Stimulated activated CD4-positive, alpha-beta T cell treated with anti-CD3 and anti-CD28 coated beads, TNF-alpha, amount 100 ng/mL, for 1 hour (primary cell): ENCODE measurements at places on chromosomes 12 and 14.

- DNase-seq: no peak
Measured at GRCh38 chr12:26097046-26097878, 27.6 kb downstream of the BHLHE41 start.

GRCh38 chr14:89787525-89787924 lies 167.0 kb downstream of the EFCAB11 start:
- DNase-seq: no peak

DNA sequence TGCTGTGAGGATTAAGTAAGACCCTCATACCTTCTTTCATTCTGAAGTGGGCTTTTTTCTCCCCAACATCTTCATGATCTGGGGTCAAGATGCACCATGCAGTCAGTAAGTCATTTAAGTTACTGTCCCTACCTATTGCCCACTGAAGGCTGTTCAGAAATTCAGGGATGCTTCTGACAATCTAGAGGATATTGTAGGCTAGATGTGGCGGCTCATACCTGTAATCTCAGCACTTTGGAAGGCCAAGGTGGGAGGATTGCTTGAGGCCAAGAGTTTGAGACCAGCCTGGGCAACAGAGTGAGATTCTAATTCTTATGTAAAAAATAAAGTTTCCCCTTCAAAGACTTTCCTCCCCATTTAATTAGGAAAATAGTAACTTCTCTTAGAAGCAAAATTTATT lies 28.7 kb downstream of the PHETA1 start:
- no peak for DNase-seq

DNA sequence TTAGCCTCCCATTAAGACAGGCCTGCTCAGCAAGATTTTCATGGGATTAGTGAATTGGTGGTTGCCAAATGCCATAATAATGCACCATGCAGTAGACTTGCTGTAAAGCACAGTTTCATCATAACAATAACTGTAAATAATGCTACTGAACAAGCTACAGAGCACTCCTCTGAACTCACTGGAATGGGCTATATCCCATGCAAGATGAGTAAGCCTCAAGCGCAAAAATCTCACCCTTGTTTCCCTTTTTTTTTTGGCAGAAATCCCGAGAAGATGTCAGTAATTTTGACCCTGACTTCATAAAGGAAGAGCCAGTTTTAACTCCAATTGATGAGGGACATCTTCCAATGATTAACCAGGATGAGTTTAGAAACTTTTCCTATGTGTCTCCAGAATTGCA lies 145.9 kb upstream of the HIF1A start:
- no peak for DNase-seq

DNA sequence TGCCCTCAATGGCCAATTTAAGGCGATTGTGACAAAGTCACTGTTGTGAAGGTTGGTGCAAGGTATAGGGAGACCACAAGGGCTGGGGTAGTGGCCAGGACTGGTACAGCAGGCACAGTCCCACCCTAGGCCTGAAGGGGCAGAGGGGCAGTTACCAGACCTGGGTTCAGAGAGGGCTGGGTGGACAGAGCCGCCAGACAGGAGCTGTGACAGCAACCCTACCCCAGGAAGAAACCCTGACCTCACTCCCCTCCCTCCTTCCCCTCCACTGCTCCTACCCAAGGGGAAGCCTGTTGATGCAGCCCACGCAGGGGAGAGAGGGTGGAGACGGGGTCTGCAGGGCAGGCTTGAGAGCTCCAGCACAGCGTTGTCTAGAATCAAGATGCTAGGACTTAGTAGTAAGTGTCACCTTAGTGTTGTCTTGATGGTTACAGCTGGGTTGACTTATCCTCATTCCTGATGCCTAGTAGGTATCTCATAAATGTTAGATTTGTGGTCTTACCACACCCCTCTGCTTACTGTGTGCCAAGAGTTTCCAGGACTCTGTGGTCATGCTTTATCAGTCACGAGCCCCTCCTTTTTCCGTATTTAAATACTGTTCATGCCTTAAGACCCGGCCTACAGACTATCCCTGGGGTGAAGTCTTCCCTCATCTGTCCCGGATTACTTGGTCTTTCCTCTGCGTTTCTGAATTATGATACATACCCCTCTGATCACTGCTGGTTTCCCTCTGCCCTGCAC lies 14.4 kb downstream of the EML1 start:
- DNase-seq: no peak

- no peak for DNase-seq
Measured at GRCh38 chr12:77001276-77001675, 64.1 kb downstream of the E2F7 start.

DNA sequence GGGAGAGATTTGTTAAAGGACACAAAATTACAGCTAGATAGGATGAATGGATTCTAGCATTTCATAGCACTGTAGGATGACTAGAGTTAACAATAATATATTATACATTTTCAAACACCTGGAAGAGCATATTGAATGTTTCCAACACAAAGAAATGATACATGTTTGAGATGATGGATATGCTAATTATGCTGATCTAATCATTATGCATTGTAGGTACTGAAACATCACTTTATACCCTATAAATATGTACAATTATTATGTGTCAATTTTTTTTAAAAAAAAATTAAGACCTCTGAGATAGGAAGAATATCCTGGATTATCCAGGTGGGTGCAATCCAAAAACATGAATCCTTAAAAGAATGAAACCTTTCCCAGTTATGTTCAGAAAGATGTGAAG lies 100.3 kb upstream of the CPNE8 start:
- no peak for DNase-seq

DNA sequence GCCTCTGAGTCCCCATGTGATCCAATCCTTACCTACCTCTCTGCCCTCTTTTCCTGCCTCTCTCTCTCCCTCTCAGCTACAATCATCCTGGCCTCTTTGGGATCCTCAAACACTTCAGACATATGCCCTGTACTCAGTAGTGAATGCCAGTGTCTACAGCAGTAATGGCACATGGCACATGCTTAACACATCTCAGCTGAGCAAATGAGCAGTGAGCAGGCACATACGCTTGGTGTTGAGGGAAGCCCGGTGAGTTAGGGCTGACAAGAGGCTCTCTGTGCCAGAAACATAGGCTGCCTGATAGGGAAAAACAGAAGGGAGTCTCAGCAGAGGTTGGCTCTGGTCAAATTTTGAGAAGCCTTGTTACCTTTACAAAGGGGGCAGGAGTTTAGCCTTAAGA lies 409.1 kb downstream of the TMEM132D start:
- DNase-seq: no peak

GRCh38 chr12:45434094-45434493 lies 218.2 kb downstream of the ANO6 start:
- no peak for DNase-seq

- DNase-seq: no peak
Measured at GRCh38 chr12:3537719-3538465, 46.9 kb downstream of the PRMT8 start.

GRCh38 chr12:11264501-11264900 lies 5.0 kb downstream of the PRB3 start:
- DNase-seq: no peak

DNA sequence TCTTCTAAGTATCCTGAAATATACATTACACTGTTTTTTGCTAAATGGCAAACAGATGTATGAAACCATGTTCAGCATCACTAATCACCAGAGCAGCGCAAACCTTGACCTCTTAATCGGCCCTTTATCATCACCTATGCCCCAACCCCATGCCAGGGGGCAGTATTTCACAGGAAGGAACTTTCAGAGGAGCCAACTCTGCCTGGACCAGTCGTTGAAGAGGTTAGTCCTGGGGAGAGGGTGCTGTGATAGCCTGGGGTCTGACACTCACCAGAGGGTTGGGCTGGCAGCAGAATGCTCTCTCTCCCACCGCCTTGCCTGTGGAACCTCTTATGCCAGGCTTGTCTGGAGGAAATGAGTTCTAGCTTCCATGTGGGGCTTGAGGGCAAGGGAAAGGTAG lies 411.7 kb downstream of the TMEM117 start:
- DNase-seq: no peak

GRCh38 chr12:89710873-89711750 lies 2.5 kb upstream of the ATP2B1 start:
- DNase-seq: no peak
